A172 (cell line): ENCODE measurements at places on chromosomes 1 and 21.

DNA sequence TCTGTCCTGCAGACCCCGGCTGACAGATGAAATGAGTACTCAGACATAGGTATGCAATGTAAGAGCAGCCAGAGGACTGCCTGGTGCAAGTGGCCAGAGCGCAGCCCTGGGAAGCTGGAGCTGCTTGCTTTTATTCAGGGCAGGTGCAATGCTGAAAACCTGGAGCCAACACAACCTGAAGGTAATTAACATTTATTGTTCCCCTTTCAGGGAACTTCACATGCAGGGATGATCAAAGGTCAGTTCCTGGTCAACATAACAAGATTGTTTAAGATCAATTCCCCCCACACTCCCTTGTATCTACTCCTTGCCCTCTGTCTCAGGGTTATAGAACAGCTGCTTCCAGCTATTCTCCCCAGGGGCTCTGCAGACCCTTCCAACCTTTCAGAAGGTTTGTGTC lies 48.7 kb upstream of the PRELP start:
- no peak for DNase-seq

GRCh38 chr1:17765444-17766411 lies 10.6 kb downstream of the ACTL8 start:
- peak; percentile 85 for DNase-seq

DNA sequence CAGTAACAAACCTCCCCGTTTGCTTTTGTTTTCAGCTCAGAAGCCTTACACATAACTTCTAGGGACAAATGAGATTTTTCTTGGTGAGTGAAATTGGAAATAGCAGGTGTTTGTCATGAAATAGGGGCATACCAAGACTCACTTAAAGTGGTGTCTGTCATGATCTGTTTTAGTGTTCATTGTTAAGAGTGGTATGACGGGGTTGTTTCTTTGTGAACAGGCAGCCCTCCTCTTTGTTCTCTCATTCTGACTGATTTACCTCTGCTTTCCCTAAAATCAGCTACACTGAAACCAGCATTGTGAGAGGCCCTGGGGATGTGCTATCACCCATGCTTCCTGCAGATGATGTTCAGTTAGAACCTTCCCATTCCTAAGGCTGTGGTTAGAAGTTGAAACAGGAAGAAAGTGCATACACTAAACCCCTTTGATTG lies 2.5 kb upstream of the ERO1B start:
- no peak for DNase-seq

DNA sequence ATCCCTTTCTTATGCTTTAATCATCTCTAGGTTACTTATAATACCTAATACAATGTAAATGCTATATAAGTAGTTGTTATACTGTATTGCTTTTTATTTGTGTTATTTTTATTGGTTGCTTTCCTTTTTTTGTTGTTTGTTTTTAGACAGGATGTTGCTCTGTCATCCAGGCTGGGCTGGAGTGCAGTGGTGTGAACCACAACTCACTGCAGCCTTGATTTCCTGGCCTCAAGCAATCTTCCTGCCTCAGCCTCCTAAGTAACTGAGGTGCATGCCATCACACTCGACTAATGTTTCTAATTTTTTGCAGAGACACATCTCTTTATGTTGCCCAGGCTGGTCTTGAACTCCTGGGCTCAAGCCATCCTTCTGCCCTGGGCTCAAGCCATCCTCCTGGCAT lies 26.9 kb downstream of the KRTAP19-8 start:
- DNase-seq, result no peak

- DNase-seq, result no peak
Observed at GRCh38 chr1:223328566-223328965, 35.4 kb downstream of the SUSD4 start.

DNA sequence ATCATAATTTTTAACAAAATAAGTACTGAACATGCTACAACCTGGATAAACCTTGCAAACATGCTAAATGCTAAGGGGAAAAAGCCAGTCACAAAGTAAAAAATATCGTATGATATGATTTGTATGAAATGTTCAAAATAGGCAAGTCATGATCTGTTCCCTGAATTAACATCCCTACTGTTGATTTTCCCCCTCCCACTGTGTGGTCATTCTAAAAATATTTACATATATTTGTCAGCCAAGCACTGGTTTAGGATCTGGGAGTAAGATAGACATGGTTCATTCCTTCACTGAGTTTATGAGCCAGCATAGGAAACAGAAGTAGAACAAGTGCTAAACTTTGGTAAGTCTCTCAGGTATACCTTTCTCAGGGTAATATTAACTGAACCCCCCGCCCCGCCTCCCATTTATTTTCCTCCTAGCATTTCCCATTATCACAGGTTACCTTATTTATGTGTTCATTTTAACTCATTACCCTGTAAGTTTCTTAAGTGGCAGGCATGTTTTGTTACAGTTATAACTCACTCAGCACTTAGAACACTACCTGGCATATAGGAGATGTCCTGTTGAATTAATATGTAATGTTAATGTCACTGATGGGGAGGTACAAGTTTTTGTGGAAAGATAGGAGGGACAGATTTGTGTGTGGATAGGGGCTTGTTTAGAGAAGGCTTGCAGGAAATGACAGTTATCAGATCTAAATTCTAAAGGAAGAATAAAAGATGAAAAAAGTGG lies 12.3 kb downstream of the UQCRH start:
- DNase-seq, result peak; percentile 10
